NCI-H2029 treated with DMSO at 0.1 percent for 48 hours (cell line): ENCODE measurements at places on chromosomes 7 and 10.

DNA sequence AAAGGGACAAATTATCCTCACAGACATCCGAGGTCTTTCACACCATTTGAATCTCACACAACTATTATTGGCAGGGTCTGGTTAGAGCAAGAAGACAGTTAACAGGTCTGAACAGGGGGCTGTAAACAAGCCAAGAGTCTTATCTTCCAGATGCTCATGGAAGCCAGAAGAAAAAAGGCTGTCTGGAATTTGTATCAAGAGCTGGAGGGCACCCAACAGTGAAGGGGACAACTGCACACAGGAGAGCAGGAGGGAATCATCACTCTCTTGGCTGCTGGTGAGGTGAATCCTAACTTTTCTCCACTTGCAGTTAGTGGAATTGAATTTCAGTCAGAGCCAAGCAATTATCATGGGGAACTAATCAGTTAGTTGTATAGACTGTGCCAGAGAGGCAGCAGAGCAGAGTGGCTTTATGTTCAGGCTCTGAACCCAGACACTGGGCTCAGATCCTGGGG, 880.2 kb upstream of the AUTS2 start:
- DNase-seq = no peak

DNA sequence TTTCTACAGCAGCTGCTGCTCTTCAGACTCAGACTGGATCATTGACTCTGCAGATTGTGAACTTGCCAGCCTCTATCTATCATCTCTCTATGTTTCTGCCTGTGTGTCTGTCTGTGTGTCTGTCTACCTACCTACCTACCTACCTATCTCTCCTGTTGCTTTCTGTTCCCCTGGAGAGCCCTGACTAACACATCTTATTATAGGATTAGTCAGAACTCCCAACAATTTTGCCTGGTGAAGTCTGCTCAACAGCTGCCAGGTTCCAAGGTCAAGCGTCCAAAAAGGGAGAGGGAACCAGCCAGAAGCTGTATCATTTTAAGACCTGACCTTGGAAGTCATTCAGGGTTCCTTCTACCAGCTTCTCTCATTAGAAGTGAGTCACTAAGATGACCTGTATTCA, 579.0 kb upstream of the DPP6 start:
- no peak for DNase-seq

- DNase-seq = no peak
Measured at GRCh38 chr7:130180571-130181262, 24.5 kb downstream of the TMEM209 start.

GRCh38 chr7:100863406-100863950, 3.7 kb upstream of the TRIP6 start:
- DNase-seq = no peak

DNA sequence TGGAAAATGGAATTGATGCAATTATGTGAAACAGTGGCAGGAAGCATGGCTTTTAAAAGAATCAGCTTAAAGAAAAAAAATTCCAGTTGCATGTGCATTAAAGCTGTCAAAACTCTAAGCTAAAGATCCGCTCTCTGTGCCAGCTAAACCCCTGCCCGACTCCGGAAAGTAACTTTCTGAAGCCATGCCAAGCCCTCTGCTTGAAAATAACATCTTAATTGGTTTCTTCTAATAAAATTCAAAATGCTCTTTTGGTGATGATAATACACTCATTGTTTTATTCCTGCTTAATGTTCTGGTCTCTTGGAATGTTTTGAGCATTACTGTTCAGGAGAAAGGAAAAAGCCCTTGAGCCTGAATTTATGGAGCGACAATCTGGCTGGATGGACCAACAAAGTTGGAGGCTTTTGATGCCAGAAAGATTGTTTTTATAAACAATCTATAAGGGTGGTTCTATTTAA, 11.7 kb downstream of the SEMA3C start:
- no peak for DNase-seq

GRCh38 chr10:44422153-44422552, 37.3 kb upstream of the CXCL12 start:
- DNase-seq = no peak

GRCh38 chr10:131077031-131077430, 234.5 kb downstream of the TCERG1L start:
- no peak for DNase-seq

DNA sequence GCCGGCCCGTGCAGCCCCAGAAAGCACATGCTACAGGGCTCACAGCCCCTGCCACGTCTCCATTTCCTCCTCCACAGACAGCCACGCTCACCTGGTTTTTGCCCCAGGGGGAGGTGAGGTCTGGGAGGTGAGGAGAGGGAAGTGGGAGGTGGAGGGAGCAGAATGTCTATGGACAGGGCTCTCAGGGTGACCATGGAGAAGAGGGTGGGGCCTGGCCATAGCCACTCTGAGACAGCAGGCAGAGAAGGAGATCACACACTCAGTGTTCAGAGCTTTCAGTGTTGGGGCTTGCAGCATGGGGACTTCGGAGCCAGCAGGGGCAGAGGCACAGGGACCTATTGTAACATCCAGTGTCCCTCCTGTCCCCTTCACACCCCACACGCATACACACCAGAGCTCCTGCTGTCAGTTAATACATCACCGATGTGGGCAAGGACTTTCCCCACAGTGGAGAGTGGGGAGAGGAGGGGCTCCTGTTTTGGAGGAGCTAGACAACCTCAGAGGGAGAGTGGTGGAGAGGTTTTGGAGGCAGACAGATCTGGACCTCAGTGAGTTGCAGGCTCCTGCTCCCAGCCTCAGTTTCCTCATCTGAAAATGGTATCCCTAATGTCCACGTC, 14.4 kb downstream of the WDFY4 start:
- DNase-seq = no peak

DNA sequence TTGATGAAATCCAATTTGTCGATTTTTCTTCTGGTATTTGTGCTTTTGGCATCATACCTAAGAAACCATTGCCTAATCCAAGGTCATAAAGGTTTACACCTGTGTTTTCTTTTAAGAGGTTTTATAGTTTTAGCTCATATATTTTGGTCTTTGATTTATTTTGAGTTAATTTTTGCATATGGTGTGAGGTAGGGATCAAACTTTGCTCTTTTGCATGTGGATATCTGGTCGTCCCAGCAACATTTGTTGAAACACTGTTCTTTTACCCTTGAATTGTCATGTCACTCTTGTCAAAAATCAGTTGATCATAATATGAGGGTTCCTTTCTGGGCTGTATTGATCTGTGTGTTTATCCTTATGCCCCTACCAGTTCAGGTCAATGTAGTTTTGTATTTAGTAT, 232.5 kb upstream of the SH2B2 start:
- no peak for DNase-seq

- no peak for DNase-seq
Measured at GRCh38 chr7:1662101-1662500, 8.0 kb upstream of the ELFN1 start.

- DNase-seq = no peak
Measured at GRCh38 chr7:44078521-44078920, 3.8 kb downstream of the POLM start.

GRCh38 chr10:113153493-113154102, 203.6 kb downstream of the TCF7L2 start:
- no peak for DNase-seq

DNA sequence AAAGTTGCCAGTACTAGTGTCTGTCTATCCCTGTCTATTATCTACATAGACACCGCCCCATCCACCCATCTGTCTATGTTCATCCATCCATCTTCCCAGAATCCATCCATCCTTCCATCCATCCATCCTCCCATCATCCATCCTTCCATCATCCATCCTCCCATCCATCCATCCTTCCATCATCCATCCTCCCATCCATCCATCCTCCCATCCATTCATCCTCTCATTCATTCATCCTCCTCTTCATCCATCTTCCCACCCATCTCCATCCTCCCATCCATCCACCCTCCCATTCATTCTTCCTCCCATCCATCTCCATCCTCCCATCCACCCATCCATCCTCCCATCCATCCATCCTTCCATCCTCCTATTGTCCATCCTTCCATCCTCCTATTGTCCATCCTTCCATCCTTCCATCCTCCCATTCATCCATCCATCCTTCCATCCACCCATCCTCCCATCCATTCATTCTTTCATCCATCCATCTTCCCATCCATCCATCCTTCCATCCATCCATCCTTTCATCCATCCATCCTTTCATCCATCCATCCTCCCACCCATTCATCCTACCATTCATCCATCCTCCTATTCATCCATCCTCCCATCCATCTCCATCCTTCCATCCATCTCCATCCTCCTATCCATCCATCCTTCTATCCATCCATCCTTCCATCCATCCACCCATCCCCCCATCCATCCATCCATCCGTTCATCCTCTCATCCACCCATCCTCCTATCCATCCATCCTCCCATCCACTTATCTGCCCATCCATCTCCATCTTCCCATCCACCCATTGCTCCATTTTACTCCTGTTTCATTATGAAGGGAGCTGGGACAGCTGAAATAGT, 14.7 kb upstream of the LEP start:
- no peak for DNase-seq

- DNase-seq = no peak
Measured at GRCh38 chr10:31942435-31942834, 13.8 kb upstream of the ARHGAP12 start.

- DNase-seq = no peak
Measured at GRCh38 chr7:16398146-16399017, 23.0 kb downstream of the CRPPA start.

DNA sequence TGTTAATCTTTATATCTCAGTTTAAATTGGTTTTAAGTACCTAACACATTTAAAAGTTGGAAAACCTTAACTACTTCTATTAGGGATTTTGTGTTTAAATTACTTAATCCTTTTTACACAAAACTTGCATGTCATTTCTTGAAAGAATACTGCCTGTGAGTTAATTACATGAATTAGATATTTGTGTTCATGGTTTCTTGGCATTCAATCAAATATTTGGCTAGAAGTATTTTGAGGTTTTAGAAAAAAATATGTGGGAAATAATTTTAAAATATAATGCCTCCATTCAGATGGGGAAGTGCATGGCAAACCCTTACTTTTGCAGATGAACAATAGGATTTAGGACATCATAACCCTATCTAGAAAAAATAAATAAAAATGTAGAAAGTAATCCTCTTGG, 186.5 kb upstream of the SEMA3E start:
- no peak for DNase-seq

GRCh38 chr10:114073395-114074186, 29.9 kb downstream of the ADRB1 start:
- DNase-seq = no peak
